H1 (cell line): ENCODE measurements at places on chromosomes 4 and X.

GRCh38 chr4:53432528-53433424, 55.3 kb downstream of the FIP1L1 start:
- no peak for DNase-seq

- DNase-seq = no peak
These were observed 31.9 kb downstream of the NPFFR2 start for GRCh38 chr4:72063726-72064125.

DNA sequence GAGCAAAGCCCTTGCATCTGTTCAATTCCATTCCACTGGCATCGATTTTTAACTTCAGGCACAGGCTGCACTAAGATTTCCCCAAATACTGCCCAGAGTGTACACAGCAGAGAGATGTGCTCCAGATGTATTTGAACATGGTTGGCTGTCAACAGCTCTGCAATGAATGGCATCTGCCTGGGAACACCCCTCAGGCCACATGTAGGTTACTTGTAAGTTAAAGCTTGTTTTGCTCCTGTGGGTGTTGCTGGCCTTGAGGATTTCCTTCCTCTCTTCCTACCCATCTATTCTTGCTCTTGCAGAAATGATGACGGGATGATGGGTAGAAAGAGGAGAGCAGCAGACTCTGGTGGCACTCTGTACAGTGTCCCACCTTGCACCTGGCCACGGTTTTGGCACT, 69.3 kb upstream of the HELT start:
- DNase-seq = no peak

- no peak for DNase-seq
These were observed 25.1 kb upstream of the PRKX start for GRCh38 chrX:3738509-3738908.

GRCh38 chrX:70433848-70434351, 10.7 kb upstream of the DLG3 start:
- peak; percentile 76 for DNase-seq

- DNase-seq = no peak
These were observed 4.2 kb upstream of the SRPK3 start for GRCh38 chrX:153776611-153777045.

GRCh38 chr4:18202486-18202885, 180.9 kb upstream of the LCORL start:
- no peak for DNase-seq

- no peak for DNase-seq
These were observed 793 bp downstream of the NALF2 start for GRCh38 chrX:69504626-69505612.

DNA sequence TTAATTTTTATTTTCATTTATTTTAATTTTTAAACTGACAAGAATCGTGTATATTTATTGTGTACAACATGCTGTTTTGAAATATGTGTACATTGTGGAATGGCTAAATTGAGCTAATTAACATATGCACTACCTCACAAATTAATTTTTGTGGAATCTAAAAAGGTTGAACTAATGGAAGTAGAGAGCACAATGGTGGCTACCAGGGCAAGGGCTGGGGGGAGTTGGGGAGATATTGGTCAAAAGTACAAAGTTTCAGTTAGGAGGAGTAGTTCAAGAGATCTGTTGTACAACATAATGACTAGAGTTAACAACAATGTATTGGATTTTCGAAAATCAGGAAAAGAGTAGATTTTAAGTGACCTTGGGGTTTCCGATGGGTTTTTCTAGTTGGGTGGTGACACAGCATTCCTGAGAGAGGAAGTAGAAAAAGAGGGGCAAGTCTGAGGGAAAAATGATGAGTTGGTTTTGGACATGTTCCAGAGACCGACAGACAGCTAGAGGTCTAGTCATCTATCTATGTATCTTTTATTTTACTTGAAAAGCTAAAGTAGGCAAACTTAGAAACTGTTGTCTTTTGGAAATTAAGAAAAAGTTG, 23.2 kb downstream of the APOO start:
- no peak for DNase-seq

GRCh38 chr4:81914623-81915022, 442.9 kb upstream of the RASGEF1B start:
- DNase-seq = no peak

DNA sequence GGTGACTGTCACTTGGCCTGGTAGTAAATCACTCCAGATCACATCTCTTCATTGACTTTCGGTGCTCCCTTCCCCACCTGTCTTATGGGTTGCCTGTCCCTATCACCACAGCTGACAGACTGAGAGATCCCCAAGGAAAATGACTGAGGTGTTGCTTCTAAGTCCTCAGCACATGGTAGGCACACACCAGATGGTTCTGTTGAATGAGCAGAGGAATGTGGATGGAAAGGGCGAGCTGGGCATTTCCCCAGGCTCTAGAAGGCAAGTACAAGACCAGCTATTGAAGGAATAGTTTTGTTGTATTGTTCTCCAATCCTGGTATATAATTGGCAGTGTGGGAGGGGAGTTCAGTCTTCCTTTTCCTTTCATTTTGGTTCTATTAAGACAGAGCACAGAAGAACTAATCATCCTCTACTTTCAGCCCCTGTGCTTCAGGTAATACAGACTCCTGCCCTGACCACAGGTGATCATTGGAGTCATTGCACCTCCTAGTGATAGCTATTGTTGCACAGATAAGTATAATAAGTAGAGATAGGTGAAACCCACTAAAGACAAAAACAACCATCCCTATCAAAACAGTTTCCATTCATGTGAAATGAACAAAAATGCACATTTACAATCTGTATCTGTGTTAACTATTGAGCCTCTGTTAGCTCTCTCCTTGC, 158.6 kb downstream of the TRAM1L1 start:
- DNase-seq = no peak

- DNase-seq = no peak
These were observed 216.4 kb upstream of the AFF2 start for GRCh38 chrX:148284056-148284455.

GRCh38 chr4:25821899-25822298, 40.9 kb downstream of the SEL1L3 start:
- no peak for DNase-seq

DNA sequence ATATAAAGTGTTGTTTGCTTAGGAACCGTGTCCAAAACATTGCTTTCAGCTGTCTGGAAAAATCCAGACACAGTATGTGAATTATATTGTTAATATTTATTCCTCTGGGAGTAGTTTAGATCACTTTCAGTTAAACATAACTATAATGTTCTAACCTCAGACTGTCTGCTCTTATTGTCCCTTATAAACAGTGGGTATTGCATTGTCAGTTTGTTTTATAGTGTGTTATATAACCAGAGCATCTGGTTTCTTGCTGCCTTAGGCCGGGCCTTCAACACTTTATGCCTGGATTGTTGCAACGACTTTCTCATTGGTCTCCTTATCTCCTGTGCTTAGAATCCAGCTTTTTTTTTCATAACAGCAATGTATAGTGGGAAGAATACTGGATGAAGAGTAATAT, 26.4 kb downstream of the ATG4A start:
- no peak for DNase-seq

DNA sequence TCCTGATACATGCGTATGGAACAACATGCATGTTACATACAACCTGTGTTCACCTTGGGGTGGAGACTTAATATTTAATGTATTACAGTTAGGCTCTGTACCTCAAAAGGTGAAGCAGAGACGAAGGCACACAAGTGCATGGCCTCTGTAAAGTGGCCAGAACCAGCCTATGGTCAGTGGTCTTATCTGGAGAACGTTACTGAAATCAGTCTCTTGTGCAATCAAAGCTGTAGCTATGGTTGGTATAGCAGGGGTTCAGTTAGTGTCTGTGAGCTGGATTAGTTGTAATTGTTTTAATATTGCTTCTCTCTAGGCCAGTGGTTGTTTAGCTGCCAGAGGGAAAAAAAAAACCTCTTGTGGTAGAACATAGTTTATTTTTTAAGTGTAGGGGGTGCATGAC, 2.2 kb upstream of the TMEM33 start:
- no peak for DNase-seq

DNA sequence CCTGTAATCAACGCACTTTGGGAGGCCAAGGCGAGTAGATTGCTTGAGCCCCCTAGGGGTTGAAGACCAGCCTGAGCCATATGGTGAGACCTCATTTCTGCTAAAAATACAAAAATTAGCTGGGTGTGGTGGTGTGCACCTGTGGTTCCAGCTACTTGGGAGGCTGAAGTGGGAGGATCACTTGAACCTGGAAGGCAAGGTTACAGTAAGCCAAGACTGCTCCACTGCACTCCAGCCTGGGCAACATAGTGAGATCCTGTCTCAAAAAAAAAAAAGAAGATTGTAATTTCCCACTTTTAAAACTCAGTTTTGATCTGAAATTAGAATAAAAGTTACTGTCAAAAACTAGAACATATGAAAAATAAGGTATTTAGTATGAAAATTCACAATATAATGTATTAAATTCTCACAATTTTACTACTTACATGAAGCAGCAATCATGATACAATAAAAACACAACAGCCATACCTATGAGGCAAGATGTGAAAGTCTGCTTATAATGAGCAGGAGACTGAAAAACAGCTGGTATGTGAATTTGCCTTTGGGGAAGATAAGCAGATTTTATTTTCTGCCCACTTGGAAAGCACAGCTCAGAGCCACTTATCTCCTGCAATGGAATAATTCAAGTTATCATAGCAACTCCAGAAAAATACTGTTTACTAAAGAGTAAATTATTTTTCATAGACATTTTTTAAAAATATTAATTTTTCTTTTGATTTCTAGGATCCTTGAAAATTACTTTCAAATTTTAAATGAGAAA, 50.6 kb downstream of the ZGRF1 start:
- no peak for DNase-seq

- no peak for DNase-seq
These were observed 98.1 kb upstream of the C1GALT1C1 start for GRCh38 chrX:120727911-120728310.

DNA sequence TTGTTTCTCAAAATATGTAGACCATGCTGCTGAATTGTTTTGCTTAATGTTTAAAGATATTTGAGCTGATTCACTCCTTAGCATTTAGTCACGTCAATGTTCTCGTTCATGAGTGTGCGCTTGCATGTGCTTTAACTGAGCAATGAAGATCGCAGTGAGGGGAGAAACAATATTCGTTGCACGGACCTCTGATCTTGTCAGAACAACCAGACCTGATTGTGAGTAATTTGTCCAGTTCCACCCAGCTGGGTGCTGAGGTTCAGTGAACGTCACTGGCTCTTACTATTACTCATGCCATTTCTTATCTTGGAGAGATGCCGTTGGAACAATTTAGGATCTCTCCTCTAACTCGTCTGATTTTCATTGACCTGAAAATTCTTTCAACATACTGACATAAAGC, 15.0 kb upstream of the PRKX start:
- no peak for DNase-seq

DNA sequence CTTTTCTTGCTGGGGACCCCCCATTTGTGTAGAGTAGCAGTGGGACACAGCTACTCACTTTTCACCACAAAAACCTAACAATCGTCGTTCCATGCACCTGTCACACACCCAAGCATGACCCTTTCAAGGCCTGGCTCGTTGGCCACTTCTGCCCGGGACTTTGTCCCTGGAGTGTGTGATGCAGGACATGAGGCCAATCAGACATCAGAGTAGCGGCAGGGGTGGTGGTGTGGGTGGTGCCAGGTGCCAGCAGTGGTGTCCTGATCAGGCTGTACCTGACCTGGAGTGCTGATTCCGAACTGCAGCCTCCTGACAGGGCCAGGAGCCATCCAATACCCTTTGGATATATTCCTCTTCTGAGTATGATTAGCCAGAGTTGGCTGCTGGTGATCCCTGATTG, 23.1 kb upstream of the PROM1 start:
- DNase-seq = no peak

GRCh38 chr4:111362941-111363361, 740.1 kb upstream of the PITX2 start:
- DNase-seq = no peak

- DNase-seq = no peak
These were observed 135.3 kb downstream of the SHROOM3 start for GRCh38 chr4:76570141-76570973.
